ENCODE measurements at places on chromosomes 12 and 14.
A peak's percentile ranks its signal among the peaks of the same experiment; 100 is the strongest.

DNA sequence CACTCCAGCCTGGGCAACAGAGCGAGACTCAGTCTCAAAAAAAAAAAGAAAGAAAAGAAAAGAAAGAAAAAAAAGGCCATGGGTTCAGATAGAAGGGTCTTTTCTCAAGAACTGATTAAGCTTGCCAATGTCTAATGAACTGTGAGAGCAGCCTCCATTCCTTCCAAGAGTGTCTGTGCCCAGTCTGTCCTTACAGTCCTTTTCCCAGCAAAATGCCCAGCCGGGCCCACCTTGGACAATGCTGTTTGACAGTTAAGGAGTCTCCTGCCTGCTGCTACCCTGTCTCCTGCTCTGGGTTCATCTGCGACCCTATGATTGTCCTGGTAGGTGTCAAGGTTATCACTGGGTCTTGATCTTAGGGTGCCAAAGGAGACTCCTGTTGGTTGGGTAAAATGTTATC is 21.4 kb downstream of the SYNE3 start:
- DNase-seq: no peak

- no peak for DNase-seq
These were observed 103.9 kb downstream of the AKAP6 start for GRCh38 chr14:32432813-32433538.

DNA sequence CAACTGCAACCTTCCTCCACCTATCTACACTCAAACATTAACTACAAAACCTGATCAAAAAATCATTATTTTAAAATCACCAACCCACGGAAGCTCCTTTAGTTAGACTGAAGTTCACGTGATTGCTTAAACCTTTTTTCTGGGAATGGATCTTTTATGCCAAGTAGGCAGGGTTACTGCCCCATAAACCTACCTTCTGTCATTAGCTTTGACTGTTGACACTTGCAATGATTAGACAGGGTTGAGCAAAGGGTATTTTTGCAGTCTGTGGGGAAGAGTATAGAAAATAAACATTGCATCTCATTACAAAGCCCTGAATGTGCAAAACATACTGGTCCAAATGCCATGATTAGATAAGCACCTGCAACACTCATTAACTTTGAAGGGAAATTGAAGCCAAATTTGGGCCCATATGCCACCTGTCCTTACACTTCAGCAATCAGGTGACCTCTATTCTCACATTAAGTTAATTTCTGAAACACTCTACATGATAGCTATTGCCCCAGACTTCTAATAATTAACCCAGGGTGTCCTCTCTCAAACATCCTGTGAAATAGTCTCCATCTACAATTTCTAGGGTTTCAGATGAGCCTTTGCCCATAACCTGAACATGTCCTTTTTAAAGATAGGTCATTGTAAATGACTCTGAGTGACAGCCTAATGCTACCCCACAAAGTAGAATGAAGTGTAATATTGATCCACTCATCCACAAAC is 156.0 kb upstream of the PLEKHG7 start:
- no peak for DNase-seq

GRCh38 chr12:130579231-130579630 is 136.9 kb downstream of the RIMBP2 start:
- DNase-seq: no peak

DNA sequence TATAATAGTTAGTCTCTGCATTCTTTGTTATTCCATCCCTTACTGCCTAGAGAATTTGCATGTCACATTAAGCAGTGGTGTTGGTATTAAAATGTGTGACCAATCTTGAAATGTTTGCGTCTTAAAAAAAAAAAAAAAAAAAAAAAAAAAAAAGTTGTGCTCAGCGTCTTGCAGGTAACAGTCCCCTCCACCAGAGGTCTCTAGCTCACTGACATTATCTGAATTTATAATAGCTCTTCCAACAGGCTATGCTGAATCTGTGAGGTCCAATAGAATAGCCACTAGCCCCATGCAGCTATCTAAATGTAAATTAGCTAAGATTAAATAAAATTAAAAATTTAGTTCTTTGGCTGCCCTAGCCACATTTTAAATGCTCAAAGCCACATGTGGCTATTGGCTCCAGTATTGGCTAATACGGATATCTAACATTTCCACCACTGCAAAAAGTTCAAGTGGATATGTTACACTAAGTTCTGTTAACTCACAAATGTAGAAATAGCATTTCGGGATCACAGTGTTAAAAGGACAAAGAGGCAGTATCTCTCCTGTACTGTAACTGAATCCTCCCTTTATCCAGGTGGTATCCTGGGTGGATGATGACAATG is 28.7 kb downstream of the NKX2-8 start:
- no peak for DNase-seq

GRCh38 chr12:132131952-132132351 is 12.2 kb downstream of the DDX51 start:
- DNase-seq: no peak

DNA sequence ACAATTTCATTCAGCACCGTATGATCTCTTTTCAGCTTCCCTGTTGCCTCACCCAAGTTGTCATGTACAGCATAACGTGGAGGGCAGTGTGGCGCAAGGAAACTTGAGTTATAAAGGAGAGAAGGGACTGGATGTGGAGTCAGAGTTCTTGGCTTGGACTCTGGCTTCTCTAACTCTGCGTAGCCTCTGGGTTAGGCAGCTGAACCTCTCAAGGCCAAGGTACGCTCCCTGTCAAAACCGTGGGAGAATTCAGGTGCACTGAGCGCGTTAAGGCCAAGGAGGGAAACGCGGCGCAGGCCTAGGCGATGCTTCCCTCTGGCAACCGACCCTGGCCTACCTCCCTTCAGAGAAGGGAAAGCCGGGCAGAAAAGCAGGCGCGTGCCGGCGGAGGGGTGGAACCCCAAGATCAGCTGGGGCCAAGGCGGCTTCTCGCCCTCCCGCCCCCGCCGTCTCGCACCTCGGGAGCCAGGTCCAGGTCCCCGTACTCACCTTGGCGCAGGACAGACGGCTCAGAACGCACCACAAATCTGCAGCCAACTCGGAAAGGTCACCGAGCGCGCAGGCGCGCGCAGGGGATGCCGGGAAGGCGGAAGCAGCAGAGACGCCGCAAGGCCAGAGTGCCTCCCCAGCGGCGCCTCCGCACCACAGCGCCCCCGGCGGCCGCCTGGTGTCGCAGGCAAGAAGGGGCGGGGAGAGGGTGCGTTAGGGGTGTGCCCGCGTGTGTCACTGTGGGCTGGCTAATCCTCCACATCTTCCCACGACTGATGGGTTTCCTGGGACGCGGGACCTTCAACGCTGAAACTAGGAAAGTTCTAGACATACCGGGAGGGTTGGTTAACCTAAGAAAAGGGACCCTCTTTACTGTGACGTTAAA is 7.0 kb upstream of the TDRD9 start:
- DNase-seq: peak; percentile 92

DNA sequence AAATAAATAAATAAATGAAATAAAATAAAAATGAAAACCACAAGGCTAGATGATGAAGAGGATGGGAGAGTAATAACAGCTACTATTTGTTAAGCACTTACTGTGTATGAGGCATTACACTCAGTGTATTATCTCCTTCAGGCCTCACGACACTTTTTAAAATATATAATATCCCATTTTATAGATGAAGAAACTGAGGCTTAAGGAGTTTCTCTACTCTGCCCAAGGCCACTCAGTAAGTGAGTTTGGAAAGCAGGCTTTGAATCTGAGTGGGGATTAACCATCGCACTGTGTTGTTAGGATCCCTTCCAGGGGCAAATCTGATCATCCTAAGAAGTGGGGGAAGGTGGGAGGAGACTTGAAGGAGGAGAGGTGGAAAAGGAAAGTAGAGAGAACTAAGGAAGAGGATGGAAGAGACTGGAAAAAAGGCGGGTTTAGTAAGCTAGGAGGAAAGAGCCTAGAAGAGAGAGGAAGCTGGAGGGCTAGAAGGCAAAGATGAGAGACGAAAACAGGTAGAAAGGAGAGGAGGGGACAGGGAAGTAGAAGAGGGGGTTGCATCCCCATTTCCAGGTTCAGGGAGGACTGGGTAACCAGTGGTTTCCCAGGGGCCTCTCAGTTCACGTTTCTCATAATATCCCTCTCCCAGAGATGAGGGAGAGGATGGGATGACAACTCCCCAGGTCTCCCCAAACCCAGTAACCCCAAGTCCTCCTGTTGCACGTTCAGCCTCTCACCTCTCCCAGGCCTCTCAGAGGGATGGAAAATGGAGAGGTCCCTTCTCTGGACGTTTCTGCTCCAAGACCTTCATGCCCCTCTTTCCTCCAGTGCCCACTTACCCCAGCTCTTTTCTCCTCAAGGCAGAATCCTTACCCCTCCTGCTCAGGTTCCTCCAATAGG is 1.7 kb downstream of the STAT6 start:
- no peak for DNase-seq

All from right kidney (tissue), 9 donors.